Right renal cortex interstitium (tissue), 3 donors: ENCODE measurements at places on chromosomes 1 and 21.

GRCh38 chr1:108896146-108897145 lies 19.7 kb downstream of the GPSM2 start:
- no peak for DNase-seq

- no peak for DNase-seq
Measured at GRCh38 chr1:234994436-234995295, 134.0 kb downstream of the TOMM20 start.

- DNase-seq: no peak
Measured at GRCh38 chr1:9989773-9990172, 7.3 kb upstream of the RBP7 start.

DNA sequence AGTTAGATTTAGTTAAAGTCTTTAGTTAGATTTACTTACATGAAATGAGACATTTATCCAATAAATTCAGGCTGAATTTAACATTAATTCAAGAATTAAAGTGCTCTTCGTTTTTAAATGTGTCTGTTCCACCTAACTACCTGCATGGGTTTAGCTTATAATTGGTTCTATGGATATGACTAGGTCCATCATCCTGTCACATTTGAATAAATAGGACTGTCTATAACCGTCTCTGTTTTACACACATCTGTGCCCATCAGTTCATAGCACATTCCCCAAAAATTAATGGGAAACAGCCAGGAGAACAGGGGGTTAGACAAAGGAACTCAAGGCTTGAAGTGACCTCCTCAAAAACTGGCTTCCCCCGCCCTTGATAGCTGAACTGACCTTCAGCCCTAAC lies 219.6 kb downstream of the MRPL39 start:
- DNase-seq: no peak

GRCh38 chr1:230823426-230823825 lies 44.9 kb downstream of the C1orf198 start:
- DNase-seq: no peak

GRCh38 chr1:185735701-185736064 lies 1.5 kb downstream of the HMCN1 start:
- no peak for DNase-seq

- DNase-seq: no peak
Measured at GRCh38 chr1:174040387-174040786, 18.2 kb upstream of the RC3H1 start.

- DNase-seq: no peak
Measured at GRCh38 chr1:36836916-36837315, 197.4 kb downstream of the GRIK3 start.

GRCh38 chr1:32997381-32997891 lies 32.8 kb upstream of the RNF19B start:
- no peak for DNase-seq

DNA sequence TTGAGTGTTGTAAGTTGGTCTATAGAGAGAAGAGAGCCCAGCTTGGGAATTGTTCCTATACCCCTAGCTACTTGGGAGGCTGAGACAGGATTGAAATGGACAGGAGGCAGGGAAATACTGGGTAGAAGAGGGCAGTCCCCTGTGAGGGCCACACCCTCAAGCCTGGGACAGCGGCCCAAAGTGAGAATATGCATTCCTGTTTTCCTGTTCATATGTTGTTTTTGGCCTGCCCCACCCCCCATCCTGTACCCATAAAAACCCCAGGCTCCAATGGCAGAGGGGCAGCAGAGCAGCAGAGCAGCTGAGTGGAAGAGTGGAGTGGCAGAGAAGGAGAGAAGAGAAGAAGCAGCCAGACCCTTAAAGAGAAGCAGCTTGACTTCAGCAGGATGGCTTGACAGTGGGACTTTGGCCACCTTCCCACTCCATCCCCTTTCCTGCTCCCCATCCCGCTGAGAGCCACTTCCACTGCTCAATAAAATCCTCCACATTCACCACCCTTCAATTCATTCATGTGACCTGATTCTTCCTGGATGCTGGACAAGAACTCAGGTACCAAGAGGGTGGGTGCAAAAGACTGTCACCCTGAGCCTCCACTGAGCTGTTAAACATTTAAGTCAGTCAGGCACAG lies 70.6 kb upstream of the PUM1 start:
- DNase-seq: no peak
